ENCODE measurements at places on chromosomes 5 and 9.

- no peak for DNase-seq
Observed at GRCh38 chr5:28301712-28302111, 1263.3 kb upstream of the CDH9 start.

DNA sequence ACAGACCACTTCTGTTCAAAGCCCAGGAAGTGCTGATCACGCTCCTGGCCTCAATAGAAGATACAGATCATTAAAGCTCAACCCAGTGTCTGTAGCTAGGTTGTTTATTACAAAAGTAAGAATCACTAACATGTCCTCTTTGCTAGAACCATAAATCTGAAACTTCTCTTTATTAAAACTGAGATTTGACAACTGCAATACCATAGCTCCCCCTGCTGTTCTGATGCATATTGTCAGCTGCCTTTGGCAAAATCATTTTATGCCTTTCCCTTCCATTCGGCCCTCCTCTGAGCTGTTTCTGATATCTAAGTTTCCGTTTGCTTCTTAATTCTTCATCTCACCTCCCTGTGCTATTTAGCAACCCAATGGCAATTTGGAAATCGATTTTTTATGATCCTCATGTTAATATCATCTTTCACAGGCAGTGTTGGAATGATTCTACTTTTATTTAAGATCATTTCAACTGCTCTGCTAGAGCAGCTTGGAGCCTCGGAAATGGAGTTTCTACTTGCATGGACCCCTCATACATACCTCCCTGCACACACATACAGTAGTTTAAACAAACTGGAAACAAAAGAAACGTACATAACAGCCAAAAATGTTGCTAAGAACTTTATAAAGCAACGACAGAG, 998.8 kb downstream of the MAT2B start:
- DNase-seq, result no peak

- DNase-seq, result no peak
Observed at GRCh38 chr9:109074236-109074889, 45.4 kb downstream of the TMEM245 start.

- DNase-seq, result no peak
Observed at GRCh38 chr5:134142806-134143205, 28.3 kb downstream of the TCF7 start.

- DNase-seq, result no peak
Observed at GRCh38 chr9:90162326-90162725, 480.3 kb downstream of the DIRAS2 start.

DNA sequence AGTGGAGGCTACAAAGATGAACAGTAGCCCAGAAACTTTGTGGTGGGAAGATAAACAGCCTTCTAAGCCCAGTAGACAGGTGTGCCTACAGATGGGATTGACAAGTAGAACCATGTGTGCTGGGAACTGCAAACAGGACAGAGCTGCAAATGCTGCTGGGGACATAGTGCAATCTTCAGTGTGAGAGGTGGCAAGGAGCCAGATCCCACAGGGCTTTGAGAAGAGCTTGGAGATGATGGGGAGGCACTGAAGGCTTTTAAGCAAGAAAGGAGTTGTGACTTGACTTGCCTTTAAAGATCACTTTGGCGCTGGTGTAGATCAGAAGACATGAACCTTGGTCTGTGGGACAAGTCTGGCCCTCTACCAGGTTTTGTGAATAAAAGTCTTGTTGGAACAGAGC, 675.2 kb downstream of the ACTL7B start:
- DNase-seq, result no peak

DNA sequence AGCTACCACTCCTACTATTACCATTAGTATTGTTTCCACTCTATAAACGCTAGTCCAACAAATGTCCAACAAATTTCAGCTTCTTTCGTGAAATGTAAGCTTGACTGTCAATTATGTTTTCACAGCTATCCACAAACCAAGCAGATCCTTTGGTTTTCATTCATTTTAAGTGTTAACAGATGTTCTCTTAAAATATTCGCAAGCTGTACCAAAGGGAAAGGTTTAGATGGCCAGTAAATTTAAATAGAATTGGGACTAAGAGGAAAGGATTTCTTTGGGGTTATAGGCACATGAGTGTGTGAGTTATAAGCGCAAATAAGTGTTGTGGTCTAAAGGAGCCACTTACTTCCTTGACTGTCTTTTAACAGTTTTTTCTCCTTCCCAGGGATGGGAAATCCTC, 136.8 kb upstream of the ADRA1B start:
- DNase-seq, result no peak

GRCh38 chr5:173290477-173291131, 37.6 kb downstream of the STC2 start:
- no peak for DNase-seq

GRCh38 chr5:151904909-151905308, 19.7 kb downstream of the GLRA1 start:
- DNase-seq, result no peak

- no peak for DNase-seq
Observed at GRCh38 chr5:37133939-37134338, 115.2 kb downstream of the CPLANE1 start.

All from activated naive CD4-positive, alpha-beta T cell (primary cell).